Trophoblast cell (in vitro differentiated cells and primary cell): ENCODE measurements at places on chromosomes 5 and 9.

DNA sequence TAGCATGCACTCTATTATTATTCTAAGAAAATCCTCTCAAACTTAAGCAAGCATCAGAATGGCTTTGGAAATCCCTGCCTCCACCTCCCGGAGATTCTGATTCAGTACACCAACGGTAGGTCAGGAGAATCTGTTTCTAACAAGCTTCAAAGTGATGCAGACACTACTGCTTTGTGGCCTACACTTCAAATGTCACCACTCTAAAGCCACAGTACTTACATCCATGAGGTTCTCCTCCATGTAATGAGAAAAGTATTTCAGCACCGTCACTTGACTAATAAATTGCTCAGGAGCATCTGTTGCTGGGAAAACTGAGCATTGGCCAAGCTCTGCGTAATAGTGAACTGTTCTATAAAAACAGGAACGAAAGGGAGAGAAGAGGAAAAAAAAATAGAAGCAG, 4.8 kb downstream of the PLK2 start:
- DNase-seq = no peak

GRCh38 chr9:133269537-133270362, 5.3 kb downstream of the ABO start:
- DNase-seq = no peak

- DNase-seq = no peak
These were observed 8.4 kb upstream of the JMY start for GRCh38 chr5:79227484-79228025.

GRCh38 chr5:125137535-125137934, 391.1 kb upstream of the ZNF608 start:
- no peak for DNase-seq

DNA sequence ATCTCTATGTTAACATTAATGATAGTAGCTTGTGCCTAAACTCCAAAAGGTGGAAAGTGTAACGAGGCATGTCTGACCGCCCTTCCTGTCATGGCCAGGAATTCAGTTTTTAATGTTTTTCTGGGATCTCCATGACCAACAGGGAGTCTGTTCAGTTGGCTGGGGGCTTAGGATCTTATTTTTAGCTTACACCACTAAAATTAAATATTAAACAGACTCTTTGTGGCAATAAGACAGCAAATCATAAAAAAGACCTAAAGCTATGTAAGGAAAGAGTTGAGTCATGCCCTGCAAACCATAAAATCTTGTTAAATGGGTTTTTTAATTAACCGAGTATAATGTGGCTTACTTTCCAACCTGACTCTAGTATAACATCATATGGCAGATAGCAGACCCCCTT, 247.8 kb downstream of the DIRAS2 start:
- DNase-seq = no peak

GRCh38 chr9:83959061-83959460, 21.0 kb downstream of the HNRNPK start:
- no peak for DNase-seq

- no peak for DNase-seq
These were observed 15.5 kb downstream of the C5orf15 start for GRCh38 chr5:133952729-133953567.

GRCh38 chr9:99235069-99235468, 13.0 kb downstream of the SEC61B start:
- DNase-seq = no peak

GRCh38 chr9:3855929-3856328, 330.1 kb upstream of the RFX3 start:
- no peak for DNase-seq

- DNase-seq = no peak
These were observed 197.3 kb upstream of the C9orf72 start for GRCh38 chr9:27770541-27770940.

DNA sequence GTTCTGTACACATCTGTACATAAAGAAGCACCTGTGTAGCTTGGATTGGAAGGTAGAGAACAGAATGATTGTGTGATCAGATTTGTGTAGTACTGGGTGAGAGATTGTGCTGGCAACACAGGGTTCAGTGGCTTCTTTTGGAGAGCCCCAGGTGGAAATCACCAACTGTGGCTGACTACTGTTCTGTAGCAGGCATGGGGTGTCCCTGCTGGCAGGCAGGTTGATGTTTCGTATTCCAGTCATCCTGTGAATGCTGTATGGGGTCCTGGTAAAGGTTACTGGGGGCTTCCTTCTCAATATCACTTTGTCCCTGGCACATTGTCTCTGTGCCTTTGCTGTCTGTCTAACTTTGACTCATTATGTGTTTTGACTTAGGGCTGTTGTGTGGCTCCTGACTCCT, 5.3 kb downstream of the ASPN start:
- DNase-seq = no peak

- DNase-seq = no peak
These were observed 12.0 kb upstream of the GABRP start for GRCh38 chr5:170771496-170771895.

GRCh38 chr5:137122075-137122474, 377.1 kb downstream of the SPOCK1 start:
- no peak for DNase-seq

GRCh38 chr5:133298447-133298846, 246.6 kb downstream of the HSPA4 start:
- DNase-seq = no peak

DNA sequence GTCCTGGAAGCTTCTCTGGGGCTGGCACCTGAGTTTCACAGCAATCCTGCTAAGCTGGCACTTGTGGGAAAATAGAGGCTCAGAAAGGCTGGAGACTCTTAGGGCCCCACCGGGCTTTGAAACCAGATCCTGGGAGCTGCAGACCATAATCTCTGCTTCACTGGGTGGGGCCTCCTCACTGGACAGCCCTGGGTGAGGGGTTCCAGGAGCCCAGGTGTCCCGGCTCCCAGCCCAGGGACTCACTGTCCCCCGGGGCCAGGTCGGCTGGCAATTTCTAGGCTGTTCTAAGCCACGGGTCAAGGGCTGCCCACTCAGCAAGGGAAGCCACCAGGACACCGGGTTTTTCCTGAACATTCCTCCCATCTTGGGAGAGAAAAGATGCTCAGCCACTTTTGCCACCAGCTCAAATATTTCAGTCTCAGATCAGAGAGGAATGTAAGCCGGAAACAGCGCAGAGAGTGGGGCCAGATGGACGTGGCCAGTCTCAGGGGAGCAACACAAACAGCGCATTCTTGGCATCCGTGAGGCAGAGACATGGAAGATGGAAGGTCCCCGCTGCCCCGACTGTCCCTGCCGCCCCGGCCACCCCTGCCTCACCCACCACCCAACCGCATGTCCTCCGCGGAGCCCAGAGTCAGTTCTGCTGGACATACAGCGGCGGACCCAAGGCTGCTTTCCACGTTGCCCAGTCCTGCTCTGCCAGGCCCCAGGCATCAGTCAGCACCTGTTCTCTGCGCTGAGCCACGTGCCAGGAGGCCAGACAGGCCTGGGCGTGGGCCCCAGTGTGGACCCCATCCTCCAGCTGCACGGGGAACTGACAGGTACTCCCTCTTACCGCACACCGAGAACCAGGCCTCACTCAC, 72.6 kb downstream of the VAV2 start:
- no peak for DNase-seq

- DNase-seq = no peak
These were observed 49.8 kb upstream of the PHYKPL start for GRCh38 chr5:178282391-178282790.

DNA sequence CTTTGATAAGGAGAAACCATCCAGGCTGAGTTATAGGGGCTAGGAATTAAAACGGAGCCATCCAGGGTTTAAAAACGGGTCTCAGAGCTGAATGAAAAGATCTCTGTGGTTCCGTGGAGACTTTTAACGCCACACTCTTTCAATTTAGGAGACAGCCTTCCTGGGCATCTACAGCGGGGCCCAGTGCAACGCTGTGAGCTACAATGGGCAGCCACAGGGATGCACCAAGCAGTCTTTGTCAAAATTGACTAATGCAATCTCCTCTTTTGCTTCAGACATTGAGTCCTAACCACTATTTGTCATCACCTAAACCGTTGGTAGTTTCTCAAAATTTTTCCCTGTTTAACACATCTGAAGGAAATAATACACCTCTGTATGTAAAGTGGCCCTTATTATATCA, 96.6 kb upstream of the ABCA1 start:
- no peak for DNase-seq

DNA sequence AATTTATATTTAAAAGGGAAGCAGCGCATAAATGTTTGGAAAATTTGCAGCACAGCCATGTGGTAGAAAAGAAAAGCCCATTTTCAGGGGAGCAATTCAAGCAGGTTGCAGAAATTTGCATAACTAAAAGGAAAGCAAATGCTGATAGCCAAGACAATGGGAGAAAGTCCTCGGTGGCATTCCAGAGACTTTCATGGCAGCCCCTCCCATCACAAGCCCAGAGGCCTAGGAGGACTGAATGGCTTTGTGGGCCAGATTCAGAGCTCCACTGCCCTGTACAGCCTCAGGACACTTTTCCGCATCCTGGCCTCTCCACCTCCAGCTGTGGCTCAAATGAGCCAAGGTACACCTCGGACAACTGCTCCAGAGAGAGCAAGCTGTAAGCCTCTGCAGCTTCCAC, 462.9 kb downstream of the CDK5RAP2 start:
- no peak for DNase-seq

GRCh38 chr5:95565280-95565920, 10.5 kb downstream of the ARSK start:
- DNase-seq = no peak
